ENCODE measurements at places on chromosomes 16 and 17. TPM values are rescaled to one million over a fixed set of nuclear protein-coding genes. Genes with fewer than 3 reads are reported as not detected.

ITGAD gene
- polyA plus RNA-seq = 0.12 TPM

CCDC144A gene
- polyA plus RNA-seq = 1.2 TPM

KRTAP4-4 gene
- not detected for polyA plus RNA-seq

PIPOX gene
- 5.6 TPM for polyA plus RNA-seq

ATXN1L gene
- polyA plus RNA-seq = 38.7 TPM

METTL16 gene
- 37.2 TPM for polyA plus RNA-seq

INCA1 gene
- 8.2 TPM for polyA plus RNA-seq

HAS3 gene
- 4.9 TPM for polyA plus RNA-seq

CD300E gene
- 0.21 TPM for polyA plus RNA-seq

NPIPB13 gene
- 4.8 TPM for polyA plus RNA-seq

IL21R gene
- 0.11 TPM for polyA plus RNA-seq

NTN3 gene
- 2.6 TPM for polyA plus RNA-seq

SYT17 gene
- 8.8 TPM for polyA plus RNA-seq

NPB gene
- polyA plus RNA-seq = 1.00 TPM

CHST5 gene
- polyA plus RNA-seq = 1.2 TPM

GPR179 gene
- polyA plus RNA-seq = 0.40 TPM

CCDC200 gene
- 7.7 TPM for polyA plus RNA-seq

LAT gene
- polyA plus RNA-seq = 10.1 TPM

CALB2 gene
- polyA plus RNA-seq = 0.67 TPM

COPZ2 gene
- 24.2 TPM for polyA plus RNA-seq

KDM6B gene
- polyA plus RNA-seq = 28.1 TPM

TBC1D3D gene
- not detected for polyA plus RNA-seq

FKBP10 gene
- polyA plus RNA-seq = 142 TPM

DCTN5 gene
- polyA plus RNA-seq = 75.5 TPM

MYH11 gene
- 13.2 TPM for polyA plus RNA-seq

CTRB1 gene
- not detected for polyA plus RNA-seq

PRR35 gene
- polyA plus RNA-seq = 10.5 TPM

NLRP1 gene
- 44.2 TPM for polyA plus RNA-seq

PRAC2 gene
- not detected for polyA plus RNA-seq

CSH2 gene
- polyA plus RNA-seq = not detected

STX1B gene
- polyA plus RNA-seq = 0.73 TPM

CCL13 gene
- not detected for polyA plus RNA-seq

SLC13A5 gene
- polyA plus RNA-seq = 1.8 TPM

MEFV gene
- 0.24 TPM for polyA plus RNA-seq

IL17C gene
- not detected for polyA plus RNA-seq

SLC6A4 gene
- polyA plus RNA-seq = 1.1 TPM

SLC35G6 gene
- polyA plus RNA-seq = 0.21 TPM

RPS15A gene
- 2,056 TPM for polyA plus RNA-seq

UMOD gene
- 117 TPM for polyA plus RNA-seq

OR4D1 gene
- polyA plus RNA-seq = not detected

EVPL gene
- 15.6 TPM for polyA plus RNA-seq

GINS3 gene
- 11.5 TPM for polyA plus RNA-seq

KRTAP4-5 gene
- polyA plus RNA-seq = not detected

CLEC3A gene
- polyA plus RNA-seq = 0.14 TPM

NPIPA8 gene
- 65.6 TPM for polyA plus RNA-seq

Measured in right renal pelvis (tissue), 4 donors.